ENCODE measurements at places on chromosomes 16 and 17.

DNA sequence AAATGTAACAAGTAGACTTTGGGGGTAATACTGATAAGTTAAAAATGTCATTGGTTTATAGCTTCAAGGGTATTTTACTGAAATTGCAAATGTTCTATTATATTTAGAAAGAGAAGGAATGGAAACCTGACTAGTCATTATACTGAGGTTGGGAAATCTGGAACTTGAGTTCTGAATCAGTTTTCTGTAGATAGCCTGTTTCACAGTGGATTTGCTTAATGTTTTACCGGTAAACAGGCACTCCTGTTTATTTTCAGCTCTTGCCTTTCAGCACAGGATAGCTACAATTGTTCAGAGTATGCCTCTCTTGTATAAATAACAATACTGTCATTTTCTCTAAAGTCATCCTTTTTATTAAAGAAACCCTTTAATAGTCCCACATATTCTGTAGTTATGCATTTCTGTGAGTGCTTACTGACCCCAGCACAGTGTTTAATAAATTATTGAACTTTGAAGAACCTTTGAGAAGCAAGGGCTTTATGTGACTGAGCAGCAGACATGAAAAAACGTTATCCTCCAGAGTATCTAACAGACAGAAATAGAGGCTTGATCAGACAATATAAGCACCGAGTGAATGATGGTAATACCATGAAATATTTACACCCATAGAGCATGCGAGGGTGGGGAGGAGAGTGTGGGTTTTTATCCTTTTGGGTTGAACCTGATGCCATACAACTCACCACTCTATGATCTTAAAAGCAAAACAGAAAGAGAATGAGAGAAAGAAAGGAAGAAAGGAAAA, 58.2 kb downstream of the FTO start:
- DNase-seq: no peak

GRCh38 chr17:2090804-2091534, 36.1 kb downstream of the HIC1 start:
- DNase-seq: no peak

DNA sequence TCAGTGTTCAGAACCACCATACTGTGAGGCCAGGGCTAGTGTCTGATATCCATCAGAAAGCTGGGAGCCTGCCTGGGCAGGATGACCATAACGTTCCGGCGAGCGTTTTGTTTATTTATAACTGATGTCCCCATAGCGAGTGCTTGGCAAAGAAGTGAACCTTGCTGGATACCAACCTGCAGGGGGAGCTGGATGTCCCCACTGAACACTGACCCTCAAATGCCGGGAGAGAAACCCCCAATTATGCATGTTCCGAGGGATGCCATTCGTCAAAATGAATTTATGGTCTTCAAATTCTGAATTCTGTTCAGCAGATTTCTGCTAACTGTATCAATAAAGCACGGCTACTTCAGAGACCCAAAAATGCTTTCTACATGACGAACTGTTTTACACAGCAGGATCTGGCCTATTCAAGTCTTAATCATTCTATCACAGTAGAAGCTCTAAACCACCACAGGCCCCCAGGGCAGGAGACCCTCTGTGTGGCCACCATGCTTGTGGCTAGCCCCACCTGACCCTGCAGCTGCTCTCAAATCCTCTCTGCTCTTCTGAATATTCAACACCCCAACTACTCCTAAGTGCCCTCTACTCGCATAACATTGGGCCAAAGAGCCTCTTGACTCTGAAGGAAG, 15.2 kb downstream of the MED24 start:
- peak; percentile 73 for DNase-seq

- no peak for DNase-seq
Observed at GRCh38 chr17:42512733-42513251, 23.2 kb upstream of the NAGLU start.

- no peak for DNase-seq
Observed at GRCh38 chr17:20263595-20263994, 203.7 kb downstream of the LGALS9B start.

- DNase-seq: no peak
Observed at GRCh38 chr17:6491071-6491700, 46.9 kb downstream of the PIMREG start.

GRCh38 chr16:82626791-82627261, at the start of gene CDH13:
TSS of gene CDH13 (plus strand) at chr16:82626969.
- no peak for DNase-seq

- no peak for DNase-seq
Observed at GRCh38 chr16:63816276-63816675, 1305.6 kb downstream of the CDH11 start.

DNA sequence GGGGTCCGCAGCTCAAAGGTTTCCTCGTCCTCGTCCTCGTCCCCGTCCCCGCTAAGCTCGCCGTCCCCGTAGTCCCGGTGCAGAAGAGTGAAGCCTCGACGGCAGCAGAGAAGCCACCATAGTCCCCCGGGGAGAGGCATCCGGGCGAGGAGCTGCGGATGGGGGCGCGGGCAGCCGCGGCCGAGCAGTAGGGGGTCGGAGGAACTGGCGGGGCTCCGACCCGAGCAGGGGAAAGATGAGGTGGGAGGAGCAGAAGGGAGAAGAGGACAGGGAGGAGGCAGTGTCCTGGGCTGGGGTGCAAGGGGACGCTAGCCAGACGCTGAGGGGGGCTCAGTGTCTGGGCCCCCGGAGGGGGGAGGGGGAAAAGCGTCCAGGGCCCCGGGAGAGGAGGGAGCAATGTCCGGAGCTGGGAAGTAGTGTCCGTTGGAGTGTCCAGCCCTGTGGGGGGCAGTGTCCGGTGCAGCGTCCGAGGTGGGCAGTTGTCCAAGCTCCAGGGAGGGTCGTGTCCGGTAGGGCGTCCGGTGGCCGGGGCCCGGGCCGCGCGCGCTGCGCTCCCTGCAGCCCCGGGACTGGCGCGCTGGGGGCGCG, at the start of gene PLEKHH3:
Gene PLEKHH3 (minus strand): TSS at position 571 of the 588 bp plus-strand sequence. CDS start 431 bp downstream, at position 140.
- no peak for DNase-seq

DNA sequence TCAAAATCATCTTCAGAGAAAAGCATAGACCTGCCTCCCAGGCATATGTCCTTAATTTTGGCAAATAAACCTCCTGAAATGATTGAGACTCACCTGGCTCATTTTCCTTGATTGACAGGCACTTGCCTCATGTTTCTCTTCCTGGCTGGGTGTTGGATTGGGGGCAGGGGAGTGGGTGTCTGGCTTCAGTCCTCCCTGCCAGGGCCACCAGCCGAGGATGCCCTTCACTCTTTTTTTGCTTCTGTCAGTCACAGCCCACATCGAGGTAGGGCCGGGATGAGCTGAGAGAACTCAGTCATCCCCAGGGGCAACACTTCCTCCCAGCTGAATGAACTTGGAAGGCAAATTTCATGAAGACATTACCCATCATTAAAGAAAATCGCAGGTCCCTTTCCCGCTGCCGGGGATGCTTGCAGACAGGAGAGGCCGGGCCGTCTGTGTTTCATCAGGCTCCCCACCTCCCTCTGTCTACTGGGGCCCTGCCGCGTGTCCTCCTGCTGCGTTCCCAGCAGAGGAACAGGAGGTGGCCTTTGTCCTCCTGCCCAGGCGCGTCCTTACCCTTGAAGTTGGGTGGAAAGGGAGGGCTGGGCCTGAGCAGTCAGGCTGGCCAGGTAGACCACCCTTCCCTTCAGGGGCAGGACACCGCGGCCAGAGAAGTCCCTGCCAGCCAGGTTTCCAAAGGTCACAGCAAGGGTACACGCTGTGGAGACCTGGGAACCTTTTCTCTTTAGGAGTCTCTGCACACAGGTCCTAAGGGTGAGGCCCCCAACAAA, 11.2 kb upstream of the DNAH17 start:
- DNase-seq: no peak

DNA sequence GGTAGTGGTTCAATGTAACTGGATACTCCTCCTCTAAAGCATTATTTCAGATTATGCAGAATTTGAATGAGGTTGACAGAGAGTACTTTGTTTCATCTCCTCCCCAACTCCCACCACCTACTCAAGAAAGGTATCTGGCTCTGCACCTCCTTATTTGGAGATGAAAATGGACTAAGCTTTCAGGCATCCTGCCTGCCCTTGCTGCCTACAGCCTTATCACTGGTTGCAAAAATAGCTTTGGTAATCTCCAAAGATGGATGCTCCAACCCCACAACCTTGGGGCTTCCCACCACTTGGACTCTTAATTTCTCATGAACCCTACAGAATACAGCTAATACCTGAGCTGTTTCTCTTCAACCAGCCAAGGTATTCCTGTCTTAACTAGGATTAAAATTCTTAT, 45.3 kb upstream of the CORO6 start:
- DNase-seq: no peak

GRCh38 chr16:912684-913613, 57.8 kb downstream of the LMF1 start:
- no peak for DNase-seq

- DNase-seq: no peak
Observed at GRCh38 chr17:35560703-35561102, at the start of gene SLFN14. TSS of gene SLFN14 (minus strand) at chr17:35560819. CDS start at chr17:35558062, 2,757 bp downstream.

DNA sequence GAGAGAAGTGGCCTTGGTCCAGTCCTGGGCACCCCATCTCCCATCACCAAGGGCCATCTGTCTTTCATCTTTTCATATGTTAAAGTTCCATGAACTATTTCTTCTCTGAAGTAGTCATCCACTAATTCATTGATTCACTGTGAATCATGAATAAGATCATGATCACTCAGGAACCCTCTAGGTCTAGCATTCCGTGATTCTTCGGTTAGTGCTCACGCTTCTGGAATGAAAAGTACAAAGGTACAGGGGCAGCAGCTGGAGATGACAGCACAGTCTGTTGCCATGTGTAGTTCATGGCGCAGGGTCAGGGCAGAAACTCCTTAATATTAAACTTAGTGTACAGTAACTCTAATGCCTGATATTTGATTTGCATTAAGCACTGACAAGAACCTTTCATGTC, 127.1 kb downstream of the CDH13 start:
- no peak for DNase-seq

- DNase-seq: no peak
Observed at GRCh38 chr17:15220785-15221184, 44.3 kb downstream of the PMP22 start.

- DNase-seq: no peak
Observed at GRCh38 chr17:2954898-2955445, 108.4 kb downstream of the OR1D5 start.

- no peak for DNase-seq
Observed at GRCh38 chr17:33284022-33284421, 9.1 kb downstream of the ASIC2 start.

DNA sequence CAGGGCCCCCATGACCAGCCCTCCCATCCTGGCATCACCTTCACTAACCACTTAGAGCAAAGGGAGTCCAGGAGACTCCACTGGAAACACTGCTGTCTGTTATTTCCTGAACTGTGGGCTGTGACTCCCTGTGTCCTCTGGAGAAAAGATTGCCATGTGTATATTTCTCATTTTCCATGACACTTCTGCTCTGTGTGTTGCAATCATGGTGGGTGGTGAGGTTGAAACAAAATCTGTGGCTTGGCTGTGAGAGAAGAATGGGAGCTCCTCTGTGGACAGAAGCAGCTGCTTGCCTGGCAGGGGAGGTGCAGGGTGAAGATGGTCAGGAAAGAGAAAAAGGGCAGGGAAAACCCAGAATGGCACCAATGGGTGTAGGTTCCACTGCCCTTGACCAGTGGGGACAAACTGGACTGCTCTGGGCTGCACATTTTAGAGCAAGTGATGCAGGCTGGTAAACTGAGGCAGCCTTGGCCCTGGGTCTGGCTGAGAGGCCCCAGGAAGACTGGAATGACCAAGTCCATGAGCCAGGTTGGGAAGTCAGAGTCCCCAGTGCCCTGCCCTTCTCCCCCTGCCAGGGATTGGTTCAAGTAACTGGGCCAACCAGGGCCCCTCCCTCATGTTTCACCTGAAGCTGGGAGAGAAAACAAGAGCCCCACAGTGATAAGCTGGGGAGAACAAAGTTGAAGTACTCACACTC, 314.3 kb downstream of the C16orf95 start:
- no peak for DNase-seq

DNA sequence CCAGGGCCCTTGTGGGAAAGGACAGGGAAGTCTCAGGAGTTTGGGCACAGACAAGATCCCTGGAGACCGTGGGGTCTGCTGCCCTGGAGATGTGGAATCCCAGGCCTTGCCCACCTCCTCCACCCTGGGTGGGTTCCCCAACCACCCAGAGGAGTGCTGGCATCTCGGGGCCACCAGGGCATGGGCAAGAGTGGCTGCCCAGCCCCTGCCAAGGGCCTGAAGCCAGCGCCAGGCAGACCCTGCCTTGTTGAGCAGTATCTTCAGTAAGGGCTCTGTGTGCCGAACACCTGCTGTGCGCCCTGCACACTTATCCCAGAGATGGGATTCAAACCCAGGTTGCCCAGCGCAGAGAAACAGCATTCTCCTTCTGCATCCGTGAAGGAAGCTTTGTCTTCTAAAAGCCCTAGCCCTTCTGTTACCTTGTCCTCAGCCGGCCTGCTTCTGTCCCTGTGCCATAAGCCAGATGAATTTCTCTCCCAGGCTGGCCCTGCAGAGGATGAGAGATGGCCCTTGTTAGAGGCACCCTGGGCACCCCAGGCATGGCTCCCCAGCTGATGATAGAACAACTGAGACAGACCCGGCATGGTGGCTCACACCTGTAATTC, 32.4 kb downstream of the TMEM235 start:
- no peak for DNase-seq

GRCh38 chr17:82244413-82245133, 15.7 kb downstream of the SLC16A3 start:
- no peak for DNase-seq

DNA sequence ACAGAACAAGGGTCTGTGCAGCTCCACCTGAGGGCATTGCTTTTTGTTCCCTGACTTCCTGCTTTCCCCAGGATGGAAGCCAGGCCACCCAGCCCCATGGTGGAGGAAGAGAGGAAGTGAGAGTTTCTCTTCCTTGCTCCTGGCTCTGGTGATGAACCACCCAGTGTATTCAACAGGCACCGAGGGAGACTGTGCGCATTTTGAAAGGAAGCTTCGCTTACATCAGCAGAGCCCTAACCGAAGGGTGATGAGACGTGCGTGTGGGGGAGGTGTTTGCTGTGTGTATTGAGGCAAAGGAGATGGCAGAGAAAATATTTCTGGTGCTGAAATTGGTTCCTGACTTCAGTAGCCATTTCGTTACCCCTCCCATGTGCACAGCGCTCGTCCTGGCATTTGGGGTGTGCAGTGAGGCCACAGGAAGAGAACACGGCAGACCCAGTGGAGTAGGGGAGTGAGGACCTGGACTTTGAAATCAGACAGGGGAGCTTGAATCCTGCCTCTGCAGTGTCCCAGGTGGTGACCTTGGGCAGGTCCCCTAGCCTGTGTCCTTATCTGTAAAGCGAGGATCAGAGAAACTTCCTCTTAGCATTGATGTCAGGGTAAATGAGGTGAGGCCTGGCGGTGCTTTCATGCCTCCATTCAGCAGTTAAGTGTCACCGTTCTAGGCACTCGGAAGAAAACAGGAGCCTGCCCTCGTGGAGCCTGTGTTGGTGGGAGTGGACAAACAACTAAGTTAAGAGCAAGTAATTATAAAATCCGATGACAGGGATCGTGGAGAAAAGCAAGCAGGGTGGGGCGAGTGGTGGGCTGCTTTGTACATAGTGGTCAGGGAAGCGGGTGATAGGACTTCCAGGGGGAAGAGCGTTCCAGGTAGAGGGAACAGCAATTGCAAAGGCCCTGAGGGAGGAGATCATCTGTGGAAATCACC, 7.4 kb downstream of the CMIP start:
- no peak for DNase-seq

- no peak for DNase-seq
Observed at GRCh38 chr17:45409659-45410076, 23.0 kb downstream of the ARHGAP27 start.

GRCh38 chr17:34276826-34277225, 6.8 kb downstream of the CCL7 start:
- no peak for DNase-seq

Data from cerebellar nuclear complex (tissue), 1 donor.